ENCODE measurements at places on chromosomes 6 and 20.

DNA sequence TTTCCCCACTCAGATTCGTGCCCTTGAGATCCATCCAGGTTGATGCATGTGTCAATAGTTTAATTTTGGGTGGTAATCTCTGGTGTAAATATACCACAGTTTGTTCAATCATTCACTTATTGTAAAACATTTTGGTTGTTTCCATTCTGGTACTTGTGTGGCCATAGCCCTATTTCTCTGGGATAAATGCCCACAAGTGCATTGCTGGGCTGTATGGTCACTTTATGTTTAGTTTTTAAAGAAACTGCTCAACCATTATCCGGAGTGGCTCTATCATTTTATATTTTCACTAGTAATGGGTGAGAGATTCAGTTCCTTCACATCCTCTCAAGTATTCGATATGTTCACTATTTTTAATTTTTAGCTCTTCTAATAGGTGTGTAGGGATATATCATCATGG lies 60.7 kb upstream of the RNF24 start:
- DNase-seq, result no peak

DNA sequence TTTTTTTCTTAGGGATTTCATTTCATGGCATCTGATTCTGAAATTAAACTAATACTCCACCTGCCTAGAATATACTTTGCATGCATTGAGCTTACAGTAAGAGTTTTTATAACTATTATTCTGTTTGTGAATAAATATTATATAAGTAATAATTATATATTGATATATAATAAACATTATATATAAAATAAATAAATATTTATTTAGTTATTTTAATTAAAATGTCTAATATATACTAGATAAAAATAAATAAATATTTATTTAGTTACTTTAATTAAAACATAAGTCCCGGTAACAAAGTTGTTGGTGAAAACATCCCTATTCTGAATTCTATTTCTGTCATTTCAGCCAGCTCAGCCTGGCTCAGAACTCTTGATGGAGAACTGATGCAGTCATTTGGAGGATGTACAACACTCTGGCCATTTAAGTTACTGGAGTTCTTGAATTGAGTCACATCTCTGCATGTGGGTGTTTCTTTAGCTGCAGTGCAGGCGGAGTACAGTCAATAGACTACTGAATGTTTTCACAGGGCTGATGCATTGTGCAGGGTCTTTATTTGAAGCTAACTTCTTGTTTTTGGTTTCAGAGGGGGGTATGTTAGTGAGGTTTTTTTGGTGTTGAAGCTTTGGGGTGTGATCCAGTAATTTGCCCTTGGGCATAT lies 508.9 kb upstream of the ADGRB3 start:
- no peak for DNase-seq

GRCh38 chr20:4465855-4466545 lies 255.7 kb upstream of the PRND start:
- no peak for DNase-seq

GRCh38 chr20:43955750-43956191 lies 41.1 kb downstream of the TOX2 start:
- no peak for DNase-seq

- no peak for DNase-seq
Observed at GRCh38 chr6:170248111-170248805, 42.6 kb downstream of the DLL1 start.

GRCh38 chr6:87837444-87837843 lies 135.4 kb upstream of the AKIRIN2 start:
- DNase-seq, result no peak

DNA sequence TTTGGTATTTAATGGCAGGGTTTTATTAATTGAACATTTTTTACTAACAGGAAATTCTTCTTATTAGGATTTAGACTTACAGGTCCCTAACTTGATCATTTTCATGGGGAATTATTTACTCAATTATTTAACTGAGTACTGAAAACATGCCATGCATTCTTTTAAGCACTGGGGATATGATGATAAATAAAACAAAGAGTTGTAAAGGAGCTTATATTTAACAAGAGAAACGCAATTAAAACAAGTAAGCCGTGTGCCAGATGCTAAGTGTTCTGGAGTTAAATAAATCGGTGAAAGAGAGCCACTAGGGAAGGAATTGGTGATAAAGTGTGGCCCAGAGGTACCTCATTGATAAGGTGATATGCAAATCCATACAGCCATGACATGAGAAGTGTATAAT lies 214.2 kb upstream of the HTR1E start:
- DNase-seq, result no peak

GRCh38 chr6:40881501-40881900 lies 157.5 kb downstream of the UNC5CL start:
- no peak for DNase-seq

- DNase-seq, result peak; percentile 85
Observed at GRCh38 chr6:16676978-16677377, 84.3 kb downstream of the ATXN1 start.

DNA sequence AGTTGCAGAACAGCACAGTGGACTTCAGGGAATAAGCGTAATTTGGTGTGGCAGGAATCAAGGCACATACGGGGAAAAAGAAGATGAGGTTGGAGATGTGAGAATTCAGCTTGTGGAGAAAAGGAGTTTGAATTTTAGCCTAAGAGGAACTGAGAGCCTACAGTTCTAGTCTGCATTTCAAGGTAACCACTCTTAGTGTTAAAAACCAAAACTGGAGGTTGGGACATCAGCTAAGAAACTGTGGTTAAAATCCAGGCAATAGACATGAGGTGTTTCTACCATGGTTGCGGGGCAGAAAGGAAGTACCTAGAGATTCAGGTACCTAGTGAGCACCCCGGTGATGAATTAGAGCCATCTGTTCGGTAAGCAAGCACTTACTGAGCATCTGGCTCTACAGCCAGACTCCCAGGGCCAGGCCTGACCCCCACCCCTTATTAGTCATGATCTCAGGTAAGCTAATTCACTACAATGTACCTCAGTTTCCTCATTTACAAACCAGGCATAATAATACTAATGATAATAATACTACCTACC lies 44.4 kb downstream of the FAXC start:
- no peak for DNase-seq

- DNase-seq, result no peak
Observed at GRCh38 chr20:45339799-45340198, 8.4 kb downstream of the SDC4 start.

DNA sequence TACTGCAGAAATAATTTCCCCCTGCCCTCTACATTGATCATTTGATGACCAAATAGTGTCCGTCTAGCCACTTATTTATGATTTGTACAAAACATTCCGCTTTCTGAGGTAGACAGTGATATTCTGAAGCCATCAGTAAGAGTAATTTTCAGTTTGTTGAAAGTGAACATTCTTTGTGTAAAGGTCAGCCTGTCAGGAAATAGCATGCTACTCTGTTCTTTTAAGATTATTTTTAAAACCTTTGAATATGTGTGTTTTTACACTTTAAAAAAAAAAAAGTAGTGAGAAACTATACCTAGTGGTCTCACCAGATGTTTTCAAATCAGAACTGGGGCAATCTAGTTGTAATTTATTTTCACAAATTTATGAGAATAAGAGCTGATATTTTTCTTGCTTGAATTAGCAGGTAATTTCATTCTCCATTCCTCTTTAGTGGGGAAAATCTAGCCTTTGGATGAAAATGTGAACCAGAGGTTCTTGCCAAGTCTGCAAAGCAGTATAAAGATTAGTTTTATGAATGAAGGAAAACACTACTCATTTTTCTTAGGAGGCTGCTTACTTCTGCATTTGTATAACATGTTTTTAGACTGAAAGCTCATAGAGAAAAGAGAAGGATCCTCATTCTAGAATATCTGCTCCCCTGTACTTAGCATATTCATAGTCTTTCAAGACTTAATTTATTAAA lies 12.1 kb upstream of the REV3L start:
- no peak for DNase-seq

DNA sequence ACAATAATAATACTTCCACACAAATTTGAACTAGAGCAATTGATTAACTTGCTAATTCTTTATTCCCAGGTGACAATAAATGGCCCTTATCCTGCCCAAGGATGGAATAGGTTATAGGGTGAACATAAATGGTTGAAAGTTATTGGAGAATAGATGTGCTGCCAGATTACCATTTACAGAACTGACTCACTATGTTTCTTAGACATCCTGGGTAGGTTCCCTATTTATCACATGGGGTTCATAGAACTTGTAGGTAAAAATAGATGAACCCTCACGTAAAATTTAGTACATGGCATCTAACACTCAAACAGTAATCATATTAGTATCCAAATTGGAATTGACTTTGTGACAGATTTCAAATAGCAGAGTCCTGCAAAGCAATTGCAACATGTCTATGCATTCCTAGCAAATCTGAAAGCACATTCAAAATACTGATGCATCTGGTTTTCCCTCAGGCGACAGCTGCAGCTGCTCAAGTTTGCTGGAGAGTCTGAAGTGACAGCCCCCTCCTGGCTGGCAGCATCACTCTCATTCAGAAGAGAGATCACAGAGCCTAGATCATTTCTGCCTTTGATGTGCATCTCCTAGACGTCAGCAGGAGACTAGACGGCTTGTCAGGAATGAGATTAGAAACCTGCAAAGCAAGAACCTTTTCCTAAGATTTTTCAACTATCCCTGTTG lies 80.2 kb upstream of the RNF217 start:
- DNase-seq, result no peak

- DNase-seq, result no peak
Observed at GRCh38 chr6:136059308-136059707, 190.8 kb downstream of the MTFR2 start.

DNA sequence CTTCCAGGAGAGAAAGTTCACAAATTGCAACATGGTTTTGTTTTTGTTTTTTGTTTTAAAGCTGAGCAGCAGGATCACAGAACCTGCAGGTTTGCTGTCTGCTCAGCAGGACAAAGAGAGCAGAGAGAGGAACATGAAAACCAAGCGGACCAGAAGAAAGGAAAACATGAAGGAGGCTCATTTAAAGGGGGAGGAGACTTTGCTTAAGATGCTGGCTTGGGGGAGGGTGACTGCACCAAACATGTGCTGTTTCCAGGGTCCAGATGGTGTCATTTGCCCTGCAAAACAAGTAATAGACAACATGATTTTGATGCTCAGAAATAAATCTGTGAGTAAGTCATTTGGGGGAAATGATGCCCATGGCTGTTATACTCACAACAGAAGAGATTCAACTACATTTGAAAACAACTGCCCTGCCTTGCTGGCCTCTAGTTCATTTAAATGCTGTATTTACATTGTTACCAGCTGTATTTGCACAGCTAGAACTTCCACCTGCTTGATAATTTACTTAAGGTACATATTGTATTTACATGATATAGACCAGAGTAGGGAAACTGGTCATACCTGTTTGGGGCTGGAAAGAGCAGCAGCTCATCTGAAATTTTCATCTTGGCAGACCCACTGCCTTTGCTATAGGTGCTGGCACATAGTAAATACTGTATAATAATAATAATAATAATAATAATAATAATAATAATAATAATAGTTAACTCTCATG lies 32.2 kb upstream of the CHD6 start:
- DNase-seq, result no peak

DNA sequence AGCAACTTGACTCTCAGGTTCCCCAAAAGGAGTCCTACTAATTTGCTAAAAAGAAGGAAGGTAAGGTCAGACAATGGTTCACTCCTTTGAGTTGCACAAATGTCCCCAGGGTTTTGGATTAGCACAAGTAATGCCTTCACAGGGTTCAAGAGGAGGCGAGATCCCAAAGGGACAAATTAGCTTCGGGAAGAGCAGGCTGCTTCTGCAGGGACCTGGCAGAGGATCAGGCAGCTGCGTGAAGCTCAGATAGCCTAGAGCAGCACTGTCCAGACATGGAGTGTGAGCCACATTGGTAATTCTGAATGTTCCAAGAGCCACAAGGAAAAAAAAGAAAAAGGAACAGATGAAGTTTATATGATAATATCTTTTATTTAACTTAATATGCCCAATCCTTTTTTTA lies 115.4 kb downstream of the CFAP61 start:
- DNase-seq, result no peak

GRCh38 chr6:1604158-1605003 lies 5.3 kb upstream of the FOXC1 start:
- DNase-seq, result peak; percentile 62

- DNase-seq, result no peak
Observed at GRCh38 chr6:127923135-127923534, 22.3 kb upstream of the THEMIS start.

GRCh38 chr6:145380186-145380585 lies 355.1 kb downstream of the EPM2A start:
- no peak for DNase-seq

DNA sequence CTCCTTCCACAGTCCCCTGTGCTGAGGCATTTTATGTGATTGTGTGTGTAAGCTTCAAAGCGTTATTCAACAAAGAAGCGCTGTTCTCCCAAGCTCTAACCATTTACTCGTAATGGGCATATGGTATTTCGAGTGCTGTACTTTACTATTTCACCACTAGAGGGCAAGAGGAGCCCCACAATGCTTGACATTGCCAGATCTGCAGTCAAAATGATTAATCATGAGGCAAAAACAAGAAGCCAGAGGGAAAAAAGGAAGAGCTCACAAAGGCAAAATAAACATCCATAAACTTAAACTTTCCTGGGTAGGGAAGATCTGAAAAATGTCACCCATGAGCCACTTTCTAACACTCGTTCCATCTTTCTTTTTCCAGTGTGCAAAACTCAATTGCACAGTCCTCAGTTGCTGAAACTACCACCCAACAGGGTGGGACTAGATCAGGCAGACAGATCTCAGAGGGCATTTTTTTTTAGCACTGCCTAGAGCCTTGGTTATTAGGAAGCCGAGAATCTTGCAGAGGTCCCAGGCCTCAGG lies 215.0 kb upstream of the PLCB4 start:
- peak; percentile 76 for DNase-seq

- DNase-seq, result no peak
Observed at GRCh38 chr6:38221251-38221650, 401.7 kb downstream of the ZFAND3 start.

- DNase-seq, result no peak
Observed at GRCh38 chr6:74991573-74992332, 214.1 kb downstream of the COL12A1 start.

- no peak for DNase-seq
Observed at GRCh38 chr6:33198159-33198852, 2.2 kb downstream of the RXRB start.

DNA sequence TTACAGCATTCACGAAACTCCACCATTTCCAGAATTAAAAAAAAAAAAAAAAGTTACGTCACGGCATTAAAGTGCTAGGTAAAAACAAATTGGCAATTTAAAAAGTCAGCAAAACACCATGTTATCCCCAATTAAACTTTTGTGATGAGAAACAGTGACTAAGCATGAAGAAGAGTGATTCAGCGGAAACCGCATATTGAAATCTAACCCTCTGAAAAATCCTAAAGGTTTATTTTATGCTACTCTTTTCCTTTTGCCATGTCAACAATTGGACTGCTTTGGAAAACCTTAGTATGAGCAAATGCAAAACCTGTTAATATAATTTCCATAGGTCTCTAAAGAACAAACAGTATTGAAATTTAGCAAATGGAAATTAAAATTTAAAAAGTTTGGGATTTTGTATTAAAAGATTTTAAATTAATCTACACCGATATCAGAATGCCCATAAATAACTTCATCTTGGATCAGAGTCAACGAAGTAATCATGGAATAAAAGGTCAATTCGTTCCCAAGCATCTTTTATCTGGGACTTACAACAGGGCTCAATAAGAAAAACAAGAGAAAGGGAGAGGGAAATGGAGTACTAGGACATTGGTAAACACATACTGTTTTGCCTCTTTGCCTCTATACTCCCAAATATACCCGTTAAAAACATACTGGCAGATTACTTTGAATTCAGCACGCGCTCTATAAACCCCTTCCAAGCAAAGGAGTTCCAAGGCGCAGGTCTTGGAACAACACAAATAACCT lies 1.1 kb downstream of the FBXO30 start:
- DNase-seq, result peak; percentile 48

GRCh38 chr6:98716341-98716740 lies 118.0 kb upstream of the POU3F2 start:
- no peak for DNase-seq

Measured in NCI-H460 (cell line).